ENCODE measurements at places on chromosomes 5 and 9.

DNA sequence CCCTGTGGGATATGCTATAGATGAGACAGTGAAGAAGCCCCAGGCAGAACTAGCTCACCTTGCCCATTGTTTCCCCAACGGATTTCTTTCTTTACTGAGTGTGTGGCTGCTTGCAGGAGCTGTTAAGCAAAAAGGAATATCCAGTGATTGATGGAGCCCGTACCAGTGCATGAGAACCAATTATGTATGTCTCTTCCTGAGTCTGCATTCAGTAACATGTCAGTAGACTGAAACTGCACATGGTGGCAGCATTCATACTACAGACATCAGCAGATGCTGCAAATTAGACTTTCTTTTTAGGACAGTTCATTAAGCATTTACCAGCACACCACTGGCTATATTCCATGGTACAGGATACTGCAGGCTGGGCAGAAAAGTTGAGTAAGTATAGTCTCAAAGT lies 90.3 kb upstream of the PLCXD3 start:
- no peak for DNase-seq

- DNase-seq = no peak
Observed at GRCh38 chr9:118644066-118644465, 725.2 kb downstream of the BRINP1 start.

DNA sequence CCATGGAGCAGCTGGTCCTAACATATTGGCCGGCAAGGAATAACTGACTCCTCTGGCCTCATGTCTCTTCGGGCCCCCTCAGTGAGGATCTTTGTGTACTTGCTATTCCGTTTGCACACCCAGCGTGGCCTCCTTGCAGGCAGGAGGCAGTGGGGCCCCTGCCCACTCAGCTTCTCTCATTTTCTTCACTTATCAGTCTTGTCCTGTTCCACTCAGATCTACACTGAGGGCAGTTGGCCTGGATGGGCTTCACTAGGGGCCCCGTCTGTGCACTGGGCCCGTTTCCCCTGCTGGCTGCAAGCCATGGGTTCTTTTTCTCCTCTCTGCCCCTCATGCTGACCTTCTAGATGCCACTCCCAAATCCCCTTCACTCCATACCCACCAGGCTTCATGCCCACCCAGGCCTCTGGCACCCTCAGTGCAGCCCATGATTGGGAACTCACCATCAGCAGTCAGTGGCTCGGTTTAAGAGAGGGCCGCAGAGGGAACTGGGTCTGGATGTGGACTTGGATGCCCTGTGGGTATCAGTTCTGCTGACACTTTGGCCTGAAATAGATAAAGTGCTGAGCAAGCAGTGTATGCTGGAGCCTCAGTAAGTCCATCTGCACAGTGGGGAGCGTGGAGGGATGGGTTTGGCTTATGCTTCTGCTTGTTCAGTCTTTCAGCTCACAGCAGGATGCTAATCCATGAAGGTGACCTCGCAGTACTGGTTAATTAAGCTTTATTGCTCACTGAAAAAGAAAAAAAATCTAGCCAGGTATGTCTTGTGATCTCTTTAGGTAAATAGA lies 57.9 kb downstream of the ERBIN start:
- DNase-seq = no peak

GRCh38 chr9:80699511-80699998 lies 989.8 kb downstream of the TLE1 start:
- DNase-seq = peak; percentile 81

- DNase-seq = no peak
Observed at GRCh38 chr9:132801659-132802058, 76.4 kb downstream of the AK8 start.

DNA sequence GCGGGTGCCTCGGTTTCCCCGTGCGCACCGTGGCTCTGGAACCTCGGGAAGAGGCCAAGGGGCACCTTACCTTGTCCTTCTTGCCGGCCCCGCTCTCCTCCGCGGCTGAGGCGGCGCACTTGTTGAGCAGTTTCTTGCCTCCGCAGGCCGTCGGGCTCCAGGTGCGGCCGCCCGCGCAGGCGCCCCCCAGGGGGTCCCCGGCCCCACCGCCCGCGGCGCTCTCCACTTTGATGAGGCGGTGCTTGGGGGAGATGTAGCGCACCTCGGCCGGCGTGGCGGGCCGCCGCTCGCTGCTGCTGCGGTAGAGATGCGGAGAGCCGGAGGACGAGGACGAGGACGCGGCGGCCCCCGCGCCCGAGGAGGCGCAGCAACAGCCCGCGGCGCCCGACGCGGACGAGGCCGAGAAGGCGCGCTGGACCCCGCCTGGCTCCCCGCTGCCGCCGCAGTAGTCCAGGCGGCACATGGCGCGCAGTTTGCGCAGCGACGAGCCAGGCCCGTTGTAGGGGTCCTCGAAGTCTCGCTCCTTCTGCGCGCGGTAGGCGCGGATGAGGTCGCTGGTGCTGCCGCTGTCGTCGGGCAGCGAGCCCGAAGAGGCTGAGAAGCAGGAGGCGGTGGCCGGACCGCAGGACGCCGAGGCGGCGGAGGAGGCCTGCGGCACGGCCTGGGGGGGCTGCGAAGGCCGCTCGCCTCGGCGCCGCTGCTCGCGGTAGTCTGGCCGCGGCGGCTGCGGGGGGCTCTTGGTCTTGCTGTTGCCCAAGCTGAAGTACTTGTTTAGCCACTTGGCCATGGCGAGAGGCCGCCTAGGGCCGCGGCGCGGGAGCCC lies 957 bp downstream of the SHB start:
- no peak for DNase-seq

DNA sequence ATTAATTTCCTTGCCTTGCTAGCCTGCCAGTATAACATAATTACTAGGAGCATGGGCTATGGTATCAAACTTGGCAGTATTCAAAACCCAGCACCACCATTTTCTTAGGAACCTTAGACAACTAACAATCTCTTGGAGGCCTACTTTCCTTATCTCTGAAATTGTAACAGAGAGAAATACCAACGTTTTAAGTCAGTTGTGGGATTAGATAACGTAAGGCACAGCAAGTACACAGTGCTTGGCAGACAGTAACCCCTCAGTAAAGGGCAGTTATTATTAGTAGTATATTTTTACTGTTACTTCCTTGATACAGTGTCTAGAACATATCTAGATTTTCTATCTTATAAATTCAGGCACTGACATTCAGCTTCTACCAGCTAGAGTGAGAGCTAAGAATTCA lies 309.6 kb downstream of the ACTL7B start:
- no peak for DNase-seq

GRCh38 chr5:58803056-58803455 lies 220.2 kb downstream of the RAB3C start:
- no peak for DNase-seq

GRCh38 chr5:135034236-135034962 lies 371 bp upstream of the PITX1 start:
- peak; percentile 69 for DNase-seq

- DNase-seq = peak; percentile 90
Observed at GRCh38 chr5:110896901-110897300, 158.1 kb downstream of the SLC25A46 start.

GRCh38 chr5:10489810-10490426 lies 48.2 kb downstream of the ROPN1L start:
- peak; percentile 31 for DNase-seq

GRCh38 chr5:134392301-134392700 lies 19.4 kb downstream of the CDKN2AIPNL start:
- peak; percentile 70 for DNase-seq

DNA sequence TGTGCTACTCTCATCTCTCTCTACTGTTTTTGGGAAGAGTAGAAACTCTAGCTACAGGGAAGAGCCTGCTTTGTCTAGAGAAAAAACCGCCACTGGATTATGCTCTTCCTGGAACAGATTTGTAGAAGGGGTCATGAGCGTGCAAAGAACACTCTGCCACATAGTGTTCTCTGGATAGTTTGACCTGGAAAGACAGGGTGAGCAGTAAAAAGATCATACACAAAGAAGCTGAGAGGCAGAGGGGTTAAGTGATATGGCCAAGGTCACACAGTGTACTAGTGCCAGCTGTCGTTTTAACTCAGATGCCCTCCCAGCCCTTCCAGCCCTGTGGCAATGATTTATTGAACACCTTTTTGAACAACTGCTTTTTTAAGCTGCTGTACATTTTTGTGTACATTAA lies 182.2 kb downstream of the NNT start:
- no peak for DNase-seq

GRCh38 chr5:110738503-110738811 lies 350 bp upstream of the SLC25A46 start:
- DNase-seq = no peak

DNA sequence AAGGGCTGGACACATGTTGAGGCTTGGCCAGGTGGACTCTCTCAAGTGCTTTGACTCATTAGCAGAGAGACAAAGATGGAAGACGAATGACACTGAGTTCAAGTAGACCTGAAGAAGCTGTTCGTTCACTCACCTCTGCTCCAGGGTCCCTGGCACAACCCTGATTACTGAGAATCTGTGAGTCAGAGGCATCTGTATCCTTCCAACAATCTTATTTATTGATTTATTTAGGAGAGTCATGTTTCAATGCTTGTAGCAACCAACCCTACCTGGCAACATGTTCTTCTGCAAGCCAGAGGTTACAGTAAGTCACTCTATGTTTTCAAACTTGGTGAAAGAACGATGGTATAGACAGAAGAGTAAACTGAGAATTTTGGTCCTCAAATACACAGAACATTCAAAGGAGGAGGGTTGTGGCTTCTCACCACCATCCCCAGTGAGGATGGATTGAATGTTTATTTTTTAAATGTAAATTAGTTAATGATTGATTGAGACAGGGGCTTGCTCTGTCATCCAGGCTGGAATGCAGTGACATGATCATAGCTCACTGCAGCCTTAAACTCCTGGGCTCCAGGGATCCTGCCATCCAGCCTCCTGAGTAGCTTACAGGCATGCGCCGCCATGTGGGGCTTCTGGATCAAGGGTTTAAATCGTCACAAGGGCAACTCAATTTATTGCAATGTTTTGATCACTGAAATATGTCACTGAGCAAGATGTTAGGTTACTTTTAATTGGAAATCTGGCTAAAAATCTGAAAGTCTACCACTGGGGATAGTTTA lies 55.7 kb upstream of the CARTPT start:
- no peak for DNase-seq

DNA sequence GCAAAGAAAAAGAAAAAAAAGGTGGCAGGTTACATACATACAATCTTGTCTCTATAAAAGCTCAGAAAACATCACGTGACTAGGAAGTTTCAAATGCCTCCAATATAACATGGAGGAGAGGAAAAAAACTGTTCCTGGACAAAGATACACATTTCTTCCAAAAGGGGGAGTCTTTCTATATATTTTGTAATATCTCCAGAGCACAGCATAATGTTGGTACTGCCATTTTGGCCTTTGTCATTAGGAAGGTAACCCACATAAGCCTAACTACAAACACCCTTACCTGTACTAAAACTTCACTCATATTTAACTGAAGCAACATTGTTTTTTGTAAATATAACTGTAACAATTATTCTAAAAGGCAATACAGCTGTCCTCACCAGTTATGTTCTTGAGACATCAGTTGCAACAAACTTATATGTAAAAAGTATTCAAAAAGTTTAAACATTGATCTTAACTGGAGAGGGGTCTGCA lies 1.2 kb upstream of the BTF3 start:
- peak; percentile 72 for DNase-seq

DNA sequence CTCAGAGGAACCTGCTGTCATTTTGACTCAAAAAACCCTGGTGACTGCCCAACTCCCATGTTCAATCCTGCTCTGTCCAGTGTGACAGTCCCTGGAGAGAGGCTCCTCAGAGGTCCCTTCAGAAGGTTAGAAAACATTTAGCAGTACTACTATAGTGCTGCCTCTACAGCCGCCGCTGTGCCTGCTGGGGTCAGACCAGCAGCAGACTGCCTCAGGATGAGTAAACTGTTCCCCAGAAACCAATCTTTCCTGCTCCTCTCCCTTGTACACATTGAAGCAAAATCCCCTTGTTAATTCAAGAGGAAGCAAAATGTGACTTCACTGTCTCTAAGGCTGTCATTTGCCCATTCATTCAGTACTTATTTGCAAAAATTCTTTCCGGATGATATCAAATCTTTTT lies 94.8 kb upstream of the SMARCA2 start:
- no peak for DNase-seq

DNA sequence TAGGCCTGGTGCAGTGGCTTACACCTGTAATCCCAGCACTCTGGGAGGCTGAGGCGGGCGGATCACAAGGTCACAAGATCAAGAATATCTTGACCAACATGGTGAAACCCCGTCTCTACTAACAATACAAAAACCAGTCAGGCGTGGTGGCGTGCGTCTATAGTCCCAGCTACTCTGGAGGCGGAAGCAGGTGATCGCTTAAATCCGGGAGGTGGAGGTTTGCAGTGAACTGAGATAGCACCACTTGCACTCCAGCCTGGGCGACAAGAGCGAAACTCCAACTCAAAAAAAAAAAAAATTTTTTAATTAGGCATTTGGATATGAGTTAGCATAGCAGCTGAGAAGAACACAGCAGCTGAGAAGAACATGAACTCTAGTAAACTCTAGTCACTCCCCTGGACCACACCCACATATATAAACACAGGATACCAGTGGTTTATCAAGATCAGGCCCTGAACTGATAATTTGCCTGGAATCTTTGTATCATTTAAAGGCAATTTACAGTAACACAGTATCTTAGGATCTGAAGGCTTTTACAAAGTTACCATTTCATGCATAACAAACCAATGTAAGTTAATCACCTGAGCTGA lies 4.6 kb upstream of the UGCG start:
- no peak for DNase-seq

DNA sequence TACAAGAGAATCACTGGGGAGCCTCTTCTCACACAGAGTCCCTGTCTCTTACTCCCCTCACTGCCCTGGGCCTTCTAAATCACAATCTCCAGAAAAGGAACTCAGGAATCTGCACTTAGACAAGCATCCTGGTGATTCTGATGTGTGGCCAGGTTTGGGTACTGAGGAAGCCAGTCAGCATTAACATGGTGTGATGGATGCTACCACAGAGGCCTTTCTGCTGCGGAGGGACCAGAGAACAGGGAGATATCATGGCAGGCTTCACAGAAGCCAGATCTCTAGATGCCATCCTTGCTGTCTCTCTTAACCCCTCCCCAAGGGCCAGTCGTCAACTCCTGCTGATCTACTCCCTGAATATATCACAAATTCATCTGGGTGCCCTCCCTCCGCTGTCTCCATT lies 1.6 kb downstream of the ANKS6 start:
- no peak for DNase-seq

DNA sequence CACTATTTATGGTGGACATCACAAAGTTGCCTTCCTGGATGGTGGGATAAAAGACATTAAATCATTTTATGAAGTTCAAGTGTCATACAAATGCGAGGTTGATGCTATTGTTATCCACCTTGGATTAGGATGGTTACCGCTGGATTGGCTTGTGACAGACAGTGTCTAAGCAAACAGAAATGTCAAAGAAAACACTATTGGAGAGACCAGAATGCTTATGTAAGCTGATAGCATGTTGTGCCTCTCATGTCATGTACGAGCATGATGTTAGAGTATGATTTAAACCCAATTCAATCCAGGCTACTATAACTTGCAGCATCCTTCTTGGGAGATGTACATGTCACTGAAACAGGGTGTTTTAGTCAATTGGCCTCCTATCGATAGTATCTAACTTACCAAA lies 178.8 kb upstream of the C9orf72 start:
- no peak for DNase-seq

GRCh38 chr5:68383888-68384310 lies 168.3 kb downstream of the PIK3R1 start:
- no peak for DNase-seq

Data from IMR-90 (cell line).